ENCODE measurements at places on chromosomes 2 and 18.
A peak's percentile ranks its signal among the peaks of the same experiment; 100 is the strongest.

GRCh38 chr2:175147186-175147585 is 20.8 kb downstream of the ATF2 start:
- DNase-seq: no peak

GRCh38 chr2:230068651-230069055 is at the start of gene SLC16A14:
TSS of gene SLC16A14 (minus strand) at chr2:230068924. CDS start at chr2:230059352, 9,572 bp downstream.
- DNase-seq: peak; percentile 50

GRCh38 chr18:23994361-23994902 is 20.1 kb upstream of the TTC39C start:
- DNase-seq: peak; percentile 97

DNA sequence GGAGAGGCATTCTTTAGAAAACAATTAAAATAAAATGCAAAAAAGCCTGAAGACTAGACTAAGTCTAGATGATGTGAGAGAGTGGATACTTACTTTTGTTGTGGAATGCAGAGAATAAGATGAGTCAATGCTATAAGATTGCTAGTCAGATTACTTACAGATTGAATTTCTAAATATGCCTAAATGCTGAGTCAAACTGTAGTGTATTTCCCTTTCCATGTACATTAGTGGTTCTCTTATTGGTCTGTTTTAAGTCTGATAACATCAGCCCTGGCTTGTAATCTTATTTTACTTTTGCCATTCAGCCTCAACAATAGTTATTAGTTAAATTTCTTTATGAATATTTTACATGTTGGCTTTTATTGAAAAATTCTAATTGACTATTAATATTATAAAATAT is 702.7 kb downstream of the SOCS6 start:
- no peak for DNase-seq

- DNase-seq: no peak
Measured at GRCh38 chr2:16816016-16816415, 150.4 kb upstream of the CYRIA start.

DNA sequence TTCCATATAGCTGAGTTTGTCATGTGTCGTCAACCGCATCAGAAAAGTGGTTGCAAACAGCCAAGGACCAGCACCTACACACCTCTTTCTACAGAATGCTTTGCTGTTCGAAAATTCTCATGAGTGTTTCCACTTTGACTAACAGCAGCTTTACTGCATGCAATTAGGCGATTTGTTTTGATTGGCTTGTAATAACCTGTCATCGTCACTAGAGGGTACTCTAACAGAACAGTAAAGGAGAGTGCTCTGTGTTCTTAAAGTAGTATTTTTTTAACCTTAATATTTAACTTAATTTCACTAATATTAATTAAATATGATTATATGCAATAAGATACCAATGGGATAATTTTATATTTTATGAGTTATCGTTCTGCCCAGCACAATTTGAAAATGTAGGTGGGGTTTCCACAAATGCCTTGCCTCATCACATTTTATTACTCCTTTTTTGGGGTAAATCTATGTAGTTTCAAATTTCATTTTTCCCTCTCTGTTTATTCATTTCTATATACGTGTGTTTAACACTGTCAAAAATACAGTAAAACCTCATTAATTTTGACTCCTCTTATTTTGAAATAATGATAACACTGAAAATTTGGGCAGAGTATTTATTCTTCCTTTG is 502.2 kb downstream of the NRXN1 start:
- DNase-seq: peak; percentile 42

DNA sequence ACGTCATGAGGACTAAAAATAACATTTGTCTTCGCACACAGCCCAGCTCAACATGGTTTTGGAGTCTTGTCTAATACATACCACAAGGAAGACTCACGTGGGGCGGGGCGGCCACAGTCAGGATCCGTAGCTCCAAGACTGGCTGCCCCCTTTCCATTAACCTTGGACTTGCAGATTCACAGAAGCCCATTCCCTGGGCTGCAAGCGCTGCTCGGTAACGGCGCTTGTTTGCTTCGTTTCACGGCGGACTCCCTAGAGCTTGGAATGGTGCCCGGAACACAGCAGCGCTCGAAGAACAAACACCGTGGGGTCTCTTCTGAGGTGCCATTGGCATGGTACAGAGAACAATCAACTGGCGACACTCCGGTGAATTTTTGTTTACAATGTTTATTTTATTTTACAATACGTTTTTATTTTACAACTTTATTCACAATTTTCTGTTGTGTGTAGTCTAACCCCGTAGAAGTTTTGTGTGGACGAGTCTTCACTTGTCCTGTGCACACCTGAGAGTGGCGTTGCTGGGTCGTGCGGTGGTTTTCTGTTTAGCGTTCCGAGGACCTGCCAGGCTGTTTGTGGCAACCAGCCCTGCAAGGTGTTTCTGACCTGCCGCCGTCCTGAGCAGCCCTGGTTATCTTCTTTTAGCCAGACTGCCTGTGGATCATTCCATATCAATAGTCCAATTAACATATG is 126.5 kb downstream of the GALR1 start:
- peak; percentile 91 for DNase-seq

DNA sequence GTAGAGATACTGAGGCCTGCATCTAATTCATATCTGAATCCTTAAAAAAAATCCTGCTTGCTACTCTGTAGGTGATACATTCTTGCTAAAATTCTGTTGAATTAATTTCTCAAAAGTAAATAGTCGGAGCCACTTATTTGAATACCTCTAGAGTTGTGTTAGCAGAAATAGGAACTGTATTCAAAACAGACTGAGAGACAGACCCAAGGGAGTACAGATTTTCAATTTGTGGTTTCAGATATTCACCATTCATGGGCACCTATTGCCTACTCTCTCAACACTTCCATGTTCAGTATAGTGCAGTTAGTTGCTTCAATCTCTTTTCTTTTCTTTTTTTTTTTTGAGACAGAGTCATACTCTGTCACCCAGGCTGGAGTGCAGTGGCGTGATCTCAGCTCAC is 46.6 kb upstream of the CTLA4 start:
- no peak for DNase-seq

- no peak for DNase-seq
Measured at GRCh38 chr2:16152071-16152927, 211.9 kb downstream of the MYCN start.

- peak; percentile 21 for DNase-seq
Measured at GRCh38 chr2:76008001-76008702, 297.4 kb upstream of the GCFC2 start.

DNA sequence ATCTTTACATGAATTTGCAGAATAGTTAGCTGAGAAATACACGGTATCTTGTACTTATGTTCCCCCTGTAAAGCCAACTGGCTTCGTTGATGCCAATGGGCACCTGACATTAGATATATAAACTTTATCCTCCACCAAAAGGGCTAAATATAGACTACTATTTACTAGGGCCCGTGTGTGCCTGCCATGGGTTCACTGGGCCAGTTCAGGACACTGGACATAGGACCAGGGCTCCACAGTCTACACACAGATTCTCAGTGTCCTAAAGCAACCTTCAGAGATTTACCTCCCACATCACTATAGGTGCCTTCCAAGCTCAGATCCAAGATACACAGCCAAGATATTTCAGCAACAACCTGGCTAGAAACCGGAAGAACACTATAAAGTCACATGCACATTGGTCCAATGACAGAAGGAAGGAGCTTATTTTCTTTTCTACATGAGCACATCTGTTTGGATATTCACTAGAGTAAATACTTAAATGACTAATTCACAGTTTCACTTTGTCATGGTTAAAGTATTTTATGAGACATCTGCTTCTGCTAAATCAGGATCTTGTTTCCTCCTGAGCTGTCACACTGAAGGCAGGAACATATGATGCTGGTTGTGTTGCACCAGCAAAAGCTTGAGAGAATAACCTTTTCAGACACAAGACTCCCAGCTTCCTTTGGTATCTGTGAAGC is 95.1 kb downstream of the MYO5B start:
- DNase-seq: peak; percentile 34

DNA sequence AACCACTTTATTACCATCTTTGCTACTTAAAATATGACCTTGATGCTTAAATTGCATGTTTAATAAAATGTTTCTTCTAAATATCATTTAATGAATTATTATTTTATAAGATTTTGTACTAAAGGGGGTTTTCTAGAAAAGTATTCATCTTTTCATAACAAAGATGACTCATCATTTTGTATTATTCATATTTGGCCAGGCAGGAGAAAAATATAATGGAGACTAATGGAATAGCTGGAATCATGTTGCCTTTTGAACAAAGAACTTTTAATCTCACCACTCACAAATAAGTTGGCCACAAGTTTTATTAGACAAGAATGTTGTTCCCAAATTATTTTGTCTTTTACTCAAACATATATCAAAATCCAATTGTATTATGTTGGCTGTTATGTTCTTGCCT is 882.4 kb downstream of the DSC3 start:
- no peak for DNase-seq

DNA sequence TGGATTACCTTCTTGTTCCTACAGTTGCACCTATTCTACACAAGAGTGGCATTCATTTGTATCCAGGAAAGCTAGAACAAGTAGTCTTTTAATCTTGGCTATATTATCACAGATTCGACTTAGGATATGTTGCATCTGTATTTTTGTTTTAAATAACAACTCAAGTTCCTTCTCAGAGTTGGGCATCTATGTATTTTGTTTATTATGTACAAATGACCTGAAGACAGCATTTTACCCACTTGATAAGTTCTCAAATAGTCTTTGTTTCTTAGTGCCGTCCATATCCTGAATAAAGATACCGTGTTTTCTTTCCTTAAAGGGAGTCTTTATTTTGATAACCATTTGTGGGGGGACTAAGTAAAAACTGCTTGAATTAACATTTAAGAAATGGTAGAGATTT is 2.9 kb downstream of the ITPRID2 start:
- DNase-seq: no peak

GRCh38 chr2:151085181-151085611 is 176.5 kb downstream of the RBM43 start:
- no peak for DNase-seq

GRCh38 chr2:140185076-140185475 is 1404.9 kb upstream of the NXPH2 start:
- no peak for DNase-seq

DNA sequence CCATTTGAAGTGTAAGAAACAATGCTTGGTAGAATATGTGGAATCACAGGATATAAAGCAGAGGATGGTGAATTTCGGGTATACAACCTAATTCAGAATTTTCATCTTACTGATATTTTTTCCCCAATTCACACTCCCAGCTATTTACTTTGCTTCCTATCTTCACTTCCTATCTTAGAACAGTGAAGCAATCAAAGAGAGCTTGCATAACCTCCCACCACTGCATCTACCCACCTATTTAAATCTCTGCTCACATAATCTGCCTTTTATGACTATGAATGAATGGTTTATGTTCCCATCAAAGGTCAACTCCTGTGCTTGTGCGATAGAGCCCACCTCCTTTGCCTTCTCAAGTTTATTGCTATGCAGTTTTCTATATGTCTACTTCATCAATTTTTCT is 3.3 kb downstream of the RMDN2 start:
- no peak for DNase-seq

DNA sequence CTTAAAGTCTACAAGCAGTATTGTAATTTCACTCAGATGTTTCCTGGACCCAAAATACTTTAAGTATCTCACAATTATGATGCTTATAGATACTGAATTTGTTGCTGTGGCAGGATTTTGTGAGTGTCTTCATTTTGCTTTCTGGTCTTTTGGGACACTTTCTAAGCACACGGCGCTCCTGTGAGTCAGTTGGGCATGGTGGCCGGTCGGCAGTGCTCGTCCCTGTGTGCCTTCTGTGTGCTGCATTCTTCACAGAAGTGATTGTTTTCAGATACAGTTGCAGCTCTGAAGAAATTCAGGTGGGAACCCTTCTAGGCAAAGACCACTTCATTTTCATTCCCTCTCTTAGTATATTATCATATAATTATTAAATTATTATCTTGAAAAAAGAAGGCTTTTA is 273.3 kb downstream of the ZNF407 start:
- no peak for DNase-seq

GRCh38 chr2:3470166-3470651 is 49.1 kb downstream of the ADI1 start:
- no peak for DNase-seq

- DNase-seq: no peak
Measured at GRCh38 chr2:239930871-239931771, 94.0 kb downstream of the NDUFA10 start.

DNA sequence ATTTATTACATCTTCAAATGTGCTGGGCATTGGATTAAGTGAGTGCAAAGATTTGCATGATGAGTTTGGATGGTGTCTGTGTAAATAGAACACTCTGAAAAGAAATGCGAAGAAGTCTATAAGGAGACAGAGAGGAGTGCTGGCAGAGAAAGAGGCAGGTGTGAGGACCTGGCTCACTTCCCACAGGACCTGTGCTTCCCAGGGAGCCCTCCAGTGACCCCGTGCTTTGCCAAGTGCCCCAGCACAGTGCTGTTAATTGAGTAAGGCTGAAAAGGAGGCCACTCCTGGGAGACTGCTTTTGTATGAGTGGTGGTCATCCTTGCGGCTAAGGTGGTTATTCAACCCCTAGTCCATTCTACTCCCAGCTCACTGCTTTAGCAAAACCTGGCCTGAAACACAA is 230.8 kb downstream of the OSR1 start:
- DNase-seq: no peak

- peak; percentile 37 for DNase-seq
Measured at GRCh38 chr2:209773377-209773776, 1.7 kb downstream of the UNC80 start.

DNA sequence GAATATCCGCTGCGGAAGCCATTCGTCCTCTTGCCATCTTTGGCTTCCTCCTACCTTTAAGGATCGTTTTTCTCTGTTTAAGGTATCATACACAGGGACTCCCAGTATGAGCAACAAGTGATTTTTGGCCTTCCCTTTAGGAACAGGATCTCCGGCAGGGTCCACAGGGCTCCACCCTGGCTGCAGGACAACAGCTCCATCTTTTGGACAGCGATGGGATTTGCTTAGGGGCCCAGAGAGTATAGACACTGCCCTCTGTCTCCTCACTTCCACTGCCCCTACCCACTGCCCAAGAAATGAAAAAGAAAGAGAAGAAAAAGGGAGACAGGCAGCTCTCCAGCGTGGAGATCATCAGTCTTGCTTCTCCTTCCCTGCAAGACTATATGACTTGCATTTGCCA is 224.5 kb downstream of the UXS1 start:
- DNase-seq: no peak

DNA sequence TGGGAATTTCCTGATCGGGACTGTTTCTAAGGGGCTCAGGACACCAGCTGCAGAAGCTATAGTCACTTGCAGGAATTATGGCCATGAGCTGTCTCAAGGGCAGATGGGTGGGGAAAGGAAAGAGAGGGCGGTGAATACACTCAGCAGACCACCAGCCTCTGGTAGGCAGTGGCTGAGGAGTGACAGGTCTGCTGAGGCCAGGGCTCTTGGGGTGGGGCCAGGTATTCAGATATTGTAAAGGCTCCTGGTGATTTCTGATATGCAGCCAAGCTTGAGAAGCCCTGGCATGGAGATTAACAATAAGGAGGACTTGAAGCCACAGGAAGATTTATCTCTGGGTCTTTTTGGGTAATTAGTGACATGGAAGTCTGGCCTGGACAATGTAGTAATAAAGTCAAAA is 145.3 kb upstream of the AQP4 start:
- DNase-seq: no peak
